ENCODE measurements at places on chromosomes 11 and 22.

DNA sequence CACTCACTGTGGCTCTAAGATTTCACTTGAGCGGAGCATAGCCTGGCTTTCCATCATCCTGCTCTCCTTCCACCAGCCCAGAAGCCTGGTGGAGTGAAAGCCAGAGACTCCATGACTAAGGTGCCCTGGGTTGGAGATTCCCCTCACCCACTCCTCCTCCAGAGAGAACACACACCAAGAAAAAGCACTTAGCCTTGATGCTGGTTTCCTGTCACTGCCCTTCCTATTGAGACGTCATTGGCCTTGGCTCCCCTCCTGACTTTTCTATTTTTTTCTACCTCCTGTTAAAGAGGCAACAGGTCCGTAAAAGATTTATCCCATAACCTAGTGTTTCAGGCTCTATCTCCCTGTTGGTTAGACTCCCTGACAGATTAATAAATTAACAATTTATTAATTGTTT is 38.5 kb upstream of the APLNR start:
- no peaks in the 10 kb centered on the region for H3K4me1 ChIP-seq
- peaks cover 11% of the 10 kb centered on the region for H3K27me3 ChIP-seq
- no peaks in the 10 kb centered on the region for H3K36me3 ChIP-seq
- no peak overlapping the region for H3K4me3 ChIP-seq
- DNase-seq = no peak
- H3K27ac ChIP-seq = no peak overlapping the region

GRCh38 chr11:115188188-115188897 is 315.9 kb downstream of the CADM1 start:
- H3K27me3 ChIP-seq = no peaks in the 10 kb centered on the region
- no peaks in the 10 kb centered on the region for H3K4me1 ChIP-seq
- no peak for DNase-seq
- H3K36me3 ChIP-seq = no peaks in the 10 kb centered on the region

- no peak overlapping the region for H3K27ac ChIP-seq
- no peaks in the 10 kb centered on the region for H3K36me3 ChIP-seq
- no peak for DNase-seq
- no peaks in the 10 kb centered on the region for H3K4me1 ChIP-seq
- H3K27me3 ChIP-seq = peaks cover 5% of the 10 kb centered on the region
These were observed 517.3 kb downstream of the BRD1 start for GRCh38 chr22:49310354-49310753.

GRCh38 chr11:12088531-12088930 is 21.9 kb upstream of the MICAL2 start:
- H3K36me3 ChIP-seq = no peaks in the 10 kb centered on the region
- no peaks in the 10 kb centered on the region for H3K27me3 ChIP-seq
- no peak overlapping the region for H3K27ac ChIP-seq
- peaks cover 53% of the 10 kb centered on the region for H3K4me1 ChIP-seq

DNA sequence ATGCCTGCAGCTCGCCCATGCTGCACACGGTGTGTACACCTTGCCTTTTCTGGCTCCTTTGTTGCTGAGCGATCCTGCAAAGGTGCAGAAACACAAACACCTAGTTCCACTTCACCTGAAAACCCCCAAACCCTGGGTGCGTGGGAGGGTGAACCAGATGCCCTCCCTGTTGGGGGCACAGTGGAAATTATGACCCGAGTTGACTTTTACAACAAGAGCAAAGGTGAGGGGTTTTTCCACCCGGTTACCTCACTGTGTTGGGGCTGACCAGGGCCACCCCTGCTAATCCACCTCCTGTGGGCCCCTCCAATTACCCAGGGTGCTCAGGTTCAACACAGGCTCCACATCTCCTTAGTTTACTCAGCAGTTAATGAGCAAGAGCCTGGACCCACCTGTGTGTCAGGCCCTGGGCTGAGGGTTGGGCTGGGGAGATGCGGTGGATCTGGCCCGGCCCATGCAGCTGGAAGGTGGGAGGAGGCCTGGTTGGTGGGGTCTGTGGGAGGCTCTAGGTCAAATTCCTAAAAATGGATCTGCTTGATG is 42.1 kb downstream of the LRRC32 start:
- no peak overlapping the region for H3K4me3 ChIP-seq
- H3K36me3 ChIP-seq = no peaks in the 10 kb centered on the region
- DNase-seq = no peak
- peaks cover 37% of the 10 kb centered on the region for H3K4me1 ChIP-seq
- no peak overlapping the region for H3K27ac ChIP-seq

DNA sequence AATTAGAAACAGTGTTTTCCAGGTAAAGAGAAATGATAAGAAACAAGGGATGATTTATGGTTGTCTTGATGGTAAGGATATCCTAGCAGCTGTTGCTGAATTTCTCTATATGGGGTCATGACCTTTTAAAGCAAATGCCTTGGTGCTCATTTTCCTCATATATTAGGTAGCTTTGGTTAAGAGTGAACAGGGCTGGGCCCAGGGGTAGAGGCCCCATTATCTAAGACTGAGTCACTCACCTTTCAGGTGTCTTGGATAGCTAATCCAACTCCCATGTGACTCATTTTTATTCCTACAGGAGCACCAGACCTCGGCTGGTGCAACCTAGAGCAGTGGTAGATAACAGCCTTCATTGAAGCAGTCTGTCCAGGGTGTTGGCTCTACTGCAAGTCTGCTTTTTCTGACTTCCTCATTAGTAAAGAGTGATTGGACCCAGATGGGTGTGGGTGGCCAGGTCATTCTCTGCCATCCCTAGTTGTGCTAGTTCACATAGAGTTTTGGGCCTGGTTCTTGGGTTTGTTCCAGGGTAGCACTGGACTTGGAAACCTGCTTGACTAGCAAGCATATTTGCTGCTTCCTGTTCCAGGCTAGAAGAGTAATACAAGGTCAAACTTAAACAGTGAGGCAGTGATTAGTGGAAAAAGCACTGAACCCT is 37.4 kb downstream of the CTNND1 start:
- no peaks in the 10 kb centered on the region for H3K27me3 ChIP-seq
- H3K4me1 ChIP-seq = peaks cover 19% of the 10 kb centered on the region
- H3K4me3 ChIP-seq = no peak overlapping the region
- H3K27ac ChIP-seq = peak overlapping the region; percentile 37

DNA sequence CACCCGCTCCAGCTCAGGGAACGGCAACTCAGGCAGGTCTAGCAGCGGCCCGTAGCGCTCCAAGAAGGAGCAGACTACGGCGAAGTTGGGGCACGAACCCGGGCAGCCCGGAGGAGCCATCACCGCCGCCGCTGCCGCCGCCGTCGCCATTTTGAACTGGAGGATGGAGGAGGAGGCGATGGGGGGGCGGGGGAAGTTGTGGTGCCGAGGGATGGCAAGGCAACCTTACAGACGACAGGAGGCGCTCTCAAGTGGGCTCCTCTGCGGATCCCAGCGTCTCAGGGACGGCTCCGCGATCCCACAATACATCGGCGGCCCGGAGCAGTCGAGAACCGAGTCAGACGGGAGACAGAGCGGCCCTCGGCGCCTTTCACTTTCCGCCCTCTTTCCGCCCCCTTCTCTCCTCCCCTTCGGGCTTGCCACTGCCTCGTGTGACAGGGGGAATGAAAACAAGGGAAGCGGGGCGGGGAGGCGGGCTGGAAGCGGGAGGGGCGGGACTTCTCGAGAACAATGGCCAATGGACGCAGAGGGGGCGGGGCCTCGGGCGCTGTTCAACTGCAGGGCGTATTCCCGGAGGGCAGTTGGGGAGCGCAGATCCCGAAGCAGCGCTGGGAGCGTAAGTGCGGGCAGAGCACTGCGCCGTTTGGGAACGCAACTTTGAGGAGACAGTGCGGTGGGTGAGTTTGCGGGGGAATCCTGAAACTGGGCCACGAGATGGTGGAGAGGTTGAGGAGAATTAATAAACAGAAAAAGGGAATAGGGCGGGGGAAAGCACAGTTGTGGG is at the start of the genes AAMDC and RSF1:
AAMDC (plus strand) TSS at position 580 of the 784 bp plus-strand sequence. CDS start 21,353 bp downstream, outside the sequence.
RSF1 (minus strand) TSS at position 158 of the 784 bp plus-strand sequence; CDS start at position 150, 8 bp downstream.
- peak within 1 kb of the TSS; percentile 92 for H3K27ac ChIP-seq
- H3K4me1 ChIP-seq = peaks cover 15% of the 10 kb centered on the region
- H3K36me3 ChIP-seq = no peaks in the 10 kb centered on the region
- H3K27me3 ChIP-seq = no peaks in the 10 kb centered on the region
- H3K4me3 ChIP-seq = peak within 1 kb of the TSS; percentile 79

GRCh38 chr11:121291896-121292494 is 576 bp upstream of the SC5D start:
- peak; percentile 76 for DNase-seq
- peaks cover 15% of the 10 kb centered on the region for H3K4me1 ChIP-seq
- H3K27me3 ChIP-seq = no peaks in the 10 kb centered on the region
- peak overlapping the region; percentile 95 for H3K4me3 ChIP-seq

- H3K27me3 ChIP-seq = no peaks in the 10 kb centered on the region
- peaks cover 80% of the 10 kb centered on the region for H3K36me3 ChIP-seq
- H3K27ac ChIP-seq = no peak overlapping the region
- DNase-seq = no peak
- no peak overlapping the region for H3K4me3 ChIP-seq
These were observed 82.8 kb downstream of the CABIN1 start for GRCh38 chr22:24093855-24094254.

- H3K36me3 ChIP-seq = no peaks in the 10 kb centered on the region
- H3K4me3 ChIP-seq = no peak overlapping the region
- H3K27ac ChIP-seq = no peak overlapping the region
These were observed 583.7 kb upstream of the B3GAT1 start for GRCh38 chr11:134995741-134996140.
